Stimulated activated CD8-positive, alpha-beta memory T cell treated with anti-CD3 and anti-CD28 coated beads, Interleukin-15, amount 100 ng/mL, for 24 hours (primary cell): ENCODE measurements at places on chromosomes 2 and 18.

GRCh38 chr2:161373942-161374341 lies 42.2 kb upstream of the TBR1 start:
- no peak for DNase-seq

DNA sequence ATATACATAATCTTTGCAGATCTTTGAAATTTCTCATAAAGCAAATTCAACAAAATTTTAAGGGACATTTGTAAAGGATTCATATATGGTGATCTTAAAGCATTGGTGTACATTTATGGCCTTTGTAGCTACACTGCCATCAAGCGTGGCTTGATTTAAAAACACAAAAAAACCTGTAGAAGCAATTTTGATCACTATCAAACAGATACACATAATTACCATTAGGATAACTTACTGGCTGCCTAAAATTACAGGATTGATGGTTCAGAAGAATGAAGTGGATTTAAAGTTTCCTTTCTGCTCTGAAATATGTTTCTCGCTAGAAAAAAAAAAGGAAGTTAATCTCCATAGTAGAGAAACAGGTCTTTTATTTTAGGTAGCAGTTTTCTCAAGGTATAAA lies 31.4 kb downstream of the MAPRE2 start:
- no peak for DNase-seq

GRCh38 chr2:186716899-186717298 lies 23.0 kb downstream of the FAM171B start:
- DNase-seq, result no peak

DNA sequence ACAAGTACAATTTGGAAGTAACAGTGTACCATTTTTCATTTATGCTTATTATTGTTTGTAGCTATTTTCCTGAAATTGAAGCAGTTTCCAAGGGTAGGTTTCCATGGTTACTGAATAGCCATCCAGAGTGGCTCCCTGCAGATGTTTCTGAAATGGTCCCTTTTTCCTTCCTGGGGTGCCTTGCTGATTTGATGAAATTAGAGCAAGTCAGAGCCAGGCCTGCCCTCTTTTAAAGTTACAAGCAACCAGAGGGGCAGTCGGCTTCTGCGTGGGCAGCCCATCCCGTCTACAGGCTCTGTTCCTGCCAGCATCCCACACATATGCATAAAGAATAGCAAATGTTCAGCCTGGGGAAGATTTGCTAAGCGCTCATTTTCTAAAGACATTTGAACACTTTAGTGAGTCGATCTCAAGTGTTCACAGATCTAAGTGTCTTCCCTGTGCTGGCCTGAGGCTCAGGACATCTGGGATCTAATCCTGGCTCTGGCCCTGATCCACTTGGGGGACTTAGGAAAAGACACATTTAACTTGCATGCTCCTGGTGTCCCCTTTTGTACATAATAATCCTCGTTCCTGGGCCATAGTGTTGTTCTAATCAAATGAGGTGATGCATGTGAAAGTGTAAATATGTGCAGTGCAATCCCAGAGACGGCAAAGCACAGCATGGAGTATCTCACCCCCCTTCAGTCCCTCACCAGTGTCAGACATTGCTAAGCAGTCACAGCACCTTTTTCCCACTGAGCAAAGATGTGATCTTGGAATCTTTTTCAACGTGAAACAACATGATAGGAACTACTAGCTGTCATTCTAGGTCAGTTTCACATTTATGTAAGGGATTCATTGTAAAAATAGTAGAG lies 92.2 kb downstream of the STPG4 start:
- no peak for DNase-seq

- DNase-seq, result no peak
These were observed 28.8 kb upstream of the KCMF1 start for GRCh38 chr2:84942166-84942565.

DNA sequence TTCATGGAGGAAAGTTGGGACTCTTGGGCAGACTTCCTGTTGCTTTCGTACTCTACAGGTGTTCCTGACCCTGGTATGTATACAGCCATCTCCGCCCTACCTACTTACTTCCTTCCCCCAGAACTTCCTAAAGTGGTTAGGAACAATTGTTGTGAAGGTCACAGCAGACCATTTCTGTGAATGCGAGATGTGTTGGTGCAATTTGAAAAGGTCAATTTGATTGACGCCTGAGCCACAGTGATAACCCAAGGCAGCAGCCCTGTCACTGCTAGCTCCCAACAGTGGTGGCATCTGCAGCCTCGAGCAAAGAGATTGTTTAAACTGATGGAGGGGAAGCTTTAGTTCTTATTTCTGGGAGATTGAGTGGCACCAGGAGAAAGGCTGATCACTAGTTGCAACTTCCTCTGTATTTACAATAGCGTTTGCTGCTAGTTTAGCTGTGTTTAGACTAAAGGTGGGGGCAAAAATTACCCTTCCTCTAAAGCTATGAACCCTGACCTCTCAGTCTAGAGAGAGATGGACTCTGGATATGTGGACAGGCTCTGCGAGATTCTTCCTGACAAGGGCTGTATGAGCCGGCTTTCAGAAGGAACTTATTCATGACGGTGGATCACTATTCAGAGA lies 78.3 kb upstream of the MAP4K3 start:
- DNase-seq, result no peak

DNA sequence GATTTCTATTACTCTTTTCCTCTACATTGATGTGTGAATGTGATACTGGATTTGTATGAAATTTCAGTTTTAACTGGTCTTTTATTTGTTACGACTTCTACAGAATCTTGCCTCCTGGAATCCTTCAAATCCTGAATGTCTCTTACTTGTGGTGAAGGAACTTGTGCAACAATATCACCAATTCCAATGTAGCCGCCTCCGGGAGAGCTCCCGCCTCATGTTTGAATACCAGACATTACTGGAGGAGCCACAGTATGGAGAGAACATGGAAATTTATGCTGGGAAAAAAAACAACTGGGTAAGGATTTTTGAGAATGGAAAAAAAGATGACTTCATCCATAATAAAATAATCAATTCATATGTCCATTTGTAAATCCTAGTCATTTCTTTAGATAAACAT lies 134.6 kb downstream of the BABAM2 start:
- DNase-seq, result no peak

DNA sequence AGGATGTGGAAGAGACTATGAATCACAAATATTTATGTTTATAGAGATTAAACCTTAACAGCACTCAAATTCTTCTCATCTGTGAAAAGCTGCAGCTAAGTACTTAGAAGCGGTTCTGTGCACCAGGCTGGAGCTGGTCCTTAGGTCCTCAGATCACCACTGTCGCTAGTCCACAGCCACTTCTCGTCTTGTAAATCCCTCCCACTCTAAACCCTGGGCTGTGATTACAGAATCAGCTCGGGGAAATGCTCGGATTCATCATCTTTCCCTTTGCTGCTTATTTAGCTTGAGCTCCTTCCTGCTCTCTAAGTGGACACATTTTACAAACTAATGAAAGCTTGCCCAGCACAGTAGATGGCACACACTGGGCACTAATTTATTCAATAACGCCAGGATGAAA lies 61.7 kb downstream of the RNF152 start:
- DNase-seq, result no peak

GRCh38 chr2:149000158-149000938 lies 38.2 kb upstream of the LYPD6B start:
- no peak for DNase-seq

- no peak for DNase-seq
These were observed 145.0 kb downstream of the SPP2 start for GRCh38 chr2:234195516-234195915.

DNA sequence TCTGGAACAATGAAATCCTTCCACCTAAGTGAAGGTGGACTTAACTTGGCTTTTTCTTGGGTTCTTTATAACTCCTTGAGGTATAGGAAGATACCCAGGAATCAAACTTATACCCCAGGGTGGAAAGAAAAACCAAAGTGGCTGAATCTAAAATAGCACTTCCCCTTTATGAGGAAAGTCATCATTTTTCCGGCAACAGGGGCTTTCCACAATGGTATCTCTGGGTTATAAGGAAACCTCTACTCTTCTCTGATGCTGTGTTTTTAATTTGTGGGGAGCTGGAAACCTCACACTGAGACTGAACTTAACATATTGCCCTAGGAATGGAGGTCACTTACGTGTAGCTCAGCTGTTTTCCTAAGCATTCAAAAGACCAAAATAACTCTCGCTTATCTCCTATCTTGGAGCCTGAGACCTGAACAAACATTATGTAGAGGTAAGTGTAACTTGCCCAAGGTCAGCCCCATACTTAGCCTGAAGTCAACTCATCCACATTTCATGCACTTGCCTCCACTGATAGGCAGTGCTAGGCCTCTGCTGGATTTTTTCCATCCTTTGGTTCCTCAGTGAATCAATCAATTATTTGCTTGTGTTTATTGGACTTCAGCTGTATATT lies 117.9 kb downstream of the SETBP1 start:
- no peak for DNase-seq

DNA sequence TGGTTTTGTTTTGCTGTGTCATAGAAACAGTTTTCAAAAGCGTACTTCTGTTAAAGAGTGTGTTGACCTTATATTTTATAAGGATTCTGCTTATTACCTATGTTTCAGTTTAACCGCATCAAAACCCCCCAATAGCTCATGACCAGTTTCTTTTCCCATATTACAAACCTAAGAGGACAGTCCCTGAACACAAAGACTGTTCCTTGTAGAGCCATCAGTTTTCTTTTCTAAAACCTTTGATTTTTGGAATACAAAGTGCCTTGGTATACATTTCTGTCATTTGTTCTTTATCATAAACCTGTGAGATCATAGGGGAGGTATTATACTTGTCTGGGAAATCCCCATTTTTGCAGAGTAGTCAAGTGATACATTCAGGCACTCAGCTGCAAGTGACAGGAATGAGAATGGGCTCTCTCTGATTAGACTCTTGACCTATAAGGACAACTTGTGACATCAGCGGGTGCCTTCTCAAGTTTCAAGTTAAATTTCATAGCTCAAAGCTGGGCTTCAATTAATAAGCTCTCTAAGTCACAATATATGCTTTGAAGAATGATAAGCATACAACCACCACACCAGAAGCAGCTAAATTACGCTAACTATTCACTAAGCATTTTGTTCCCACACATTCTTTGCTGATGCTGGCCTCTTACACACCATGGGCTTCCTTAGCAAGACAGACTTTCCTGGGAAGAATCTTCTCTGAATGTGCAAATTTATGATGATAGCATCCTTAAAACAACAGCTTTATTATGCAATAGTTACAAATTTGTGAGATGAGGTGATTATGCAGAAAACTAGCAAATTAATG lies 97.5 kb upstream of the CD302 start:
- no peak for DNase-seq

GRCh38 chr2:167487728-167488127 lies 599.4 kb downstream of the XIRP2 start:
- DNase-seq, result no peak

DNA sequence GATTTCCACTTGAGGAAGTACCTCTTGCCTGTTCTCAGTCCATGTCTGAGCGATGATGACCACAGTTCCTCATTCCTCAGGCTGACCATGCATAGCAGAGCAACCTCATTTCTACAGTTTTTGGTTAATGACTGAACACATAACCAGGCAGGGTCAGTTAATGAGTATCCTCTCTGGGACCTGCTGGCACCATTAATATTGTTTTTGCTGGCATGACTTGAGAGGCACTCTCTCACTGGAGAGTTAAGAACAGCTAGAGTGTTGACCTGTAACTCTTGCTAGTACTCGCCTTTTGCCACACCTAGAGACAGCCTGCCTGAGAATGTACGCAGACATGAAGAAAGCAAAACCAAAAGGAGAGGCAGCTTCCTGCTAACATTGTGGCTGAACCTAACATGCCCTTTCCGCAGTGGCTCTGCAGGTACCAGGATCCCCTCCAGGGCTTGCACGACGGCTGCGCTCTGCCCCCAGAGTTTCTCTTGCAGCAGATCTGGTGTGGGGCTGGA lies 23.9 kb downstream of the PECR start:
- no peak for DNase-seq

- DNase-seq, result no peak
These were observed 711 bp downstream of the DOK6 start for GRCh38 chr18:69401226-69401971.

- DNase-seq, result no peak
These were observed 22.6 kb downstream of the FER1L5 start for GRCh38 chr2:96665083-96665569.

- DNase-seq, result no peak
These were observed 159.8 kb downstream of the RHBDD1 start for GRCh38 chr2:226995625-226996041.

GRCh38 chr2:240211598-240212424 lies 71.4 kb upstream of the OTOS start:
- no peak for DNase-seq

DNA sequence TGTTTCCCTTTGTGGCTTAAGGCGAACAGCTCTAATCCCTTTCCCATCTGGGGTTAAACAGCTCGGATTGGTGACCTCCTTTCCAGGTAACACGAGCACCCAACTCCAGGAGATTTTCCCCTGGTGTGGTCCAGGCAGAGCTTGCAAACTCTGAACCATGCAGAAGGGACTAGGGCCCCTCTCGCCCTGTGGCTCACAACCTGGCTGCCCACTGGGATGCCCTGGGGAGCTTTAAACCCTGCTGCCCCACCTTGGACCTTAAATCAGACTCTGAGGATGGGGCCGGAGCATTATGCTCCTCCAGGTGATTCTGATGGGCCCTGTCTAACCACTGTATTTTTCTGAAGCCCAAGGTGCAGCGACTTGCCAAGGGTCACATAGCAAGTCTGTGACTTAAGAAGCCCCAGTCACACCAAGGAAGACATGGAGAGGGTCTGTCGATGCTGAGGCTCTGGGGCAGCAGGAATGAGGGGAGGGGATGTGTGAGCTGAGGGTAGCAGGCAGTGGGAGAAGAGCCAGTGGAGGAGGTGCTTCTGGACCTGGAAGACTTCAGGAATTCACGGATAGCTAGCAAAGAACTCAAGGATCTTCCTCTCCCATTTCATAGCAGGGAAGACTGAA lies 5.9 kb downstream of the ARID5A start:
- DNase-seq, result no peak

DNA sequence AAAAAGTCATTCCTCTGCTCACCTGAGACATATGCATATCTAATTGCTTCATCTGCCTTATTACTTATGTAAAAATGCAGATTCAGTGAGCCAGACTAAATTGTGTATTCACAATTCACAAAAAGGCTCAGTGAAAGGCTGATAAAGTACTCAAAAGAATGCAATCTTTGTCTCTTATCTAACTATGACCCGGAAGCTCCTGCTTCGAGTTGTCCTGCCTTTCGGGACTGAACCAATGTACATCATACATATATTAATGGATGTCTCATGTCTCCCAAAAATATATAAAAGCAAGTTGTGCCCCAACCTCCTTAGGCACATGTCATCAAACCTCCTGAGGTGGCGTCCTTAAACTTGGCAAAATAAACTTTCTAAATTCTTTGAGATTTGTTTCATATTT lies 120.5 kb downstream of the SCN3A start:
- no peak for DNase-seq

GRCh38 chr2:98404556-98405250 lies 40.0 kb upstream of the INPP4A start:
- no peak for DNase-seq

- DNase-seq, result no peak
These were observed 284.6 kb downstream of the MBD5 start for GRCh38 chr2:148305476-148305875.

DNA sequence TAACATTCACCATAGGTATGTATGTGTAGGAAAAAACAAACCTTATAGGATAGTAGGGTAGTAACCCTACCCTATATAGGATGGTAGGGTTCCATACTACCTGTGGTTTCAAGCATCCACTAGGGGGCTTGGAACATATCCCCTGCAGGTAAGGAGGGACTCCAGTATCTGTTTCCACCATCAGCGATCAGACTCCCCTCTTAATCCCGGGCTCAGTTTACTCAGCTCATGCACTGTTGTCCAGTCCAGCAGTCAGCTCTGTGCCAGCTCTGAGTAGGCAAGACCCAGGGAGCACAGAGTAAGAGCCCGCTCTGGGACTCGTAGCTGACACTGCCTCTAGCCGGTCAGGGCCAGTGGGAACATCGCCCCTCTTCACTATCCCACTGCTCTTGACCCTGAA lies 61.7 kb downstream of the MEX3C start:
- DNase-seq, result no peak
